Karpas-422 (cell line): ENCODE measurements at places on chromosomes 7 and 10. TPM values are rescaled to one million over a fixed set of nuclear protein-coding genes. Genes with fewer than 3 reads are reported as not detected.

DNA sequence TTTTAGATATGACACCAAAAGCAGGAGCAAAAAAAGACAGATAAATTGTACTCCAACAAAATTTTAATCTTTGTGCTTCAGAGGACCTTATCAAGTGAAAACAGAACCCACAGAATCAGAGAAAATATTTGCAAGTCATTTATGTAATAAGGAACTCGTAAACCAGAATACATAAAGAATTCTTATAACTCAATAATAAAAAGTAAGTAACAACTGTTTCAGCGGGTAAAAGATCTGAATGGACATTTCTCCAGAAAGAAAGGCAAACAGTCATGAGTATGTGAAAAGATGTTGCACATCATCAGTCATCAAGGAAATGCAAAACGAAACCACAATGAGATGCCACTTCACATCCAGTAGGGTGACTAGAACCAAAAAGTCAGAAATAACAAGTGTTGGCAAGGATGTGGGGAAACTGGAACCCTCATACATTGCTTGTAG lies 167.7 kb upstream of the KCTD7 start:
- H3K36me3 ChIP-seq: 0 out of 2 replicates have a peak, but pooled peaks cover 6% of the 10 kb centered on the region
- H3K4me1 ChIP-seq: peaks cover 20% of the 10 kb centered on the region
- H3K27ac ChIP-seq: no peak overlapping the region
- H3K4me3 ChIP-seq: no peak overlapping the region
- H3K27me3 ChIP-seq: no peaks in the 10 kb centered on the region
- DNase-seq: no peak

GRCh38 chr10:103659674-103660363 lies 166.3 kb downstream of the NEURL1 start:
- H3K36me3 ChIP-seq: no peaks in the 10 kb centered on the region
- no peak overlapping the region for H3K4me3 ChIP-seq
- no peak for DNase-seq

Gene GIMAP5
- total RNA-seq: not detected in 2 replicates

DNA sequence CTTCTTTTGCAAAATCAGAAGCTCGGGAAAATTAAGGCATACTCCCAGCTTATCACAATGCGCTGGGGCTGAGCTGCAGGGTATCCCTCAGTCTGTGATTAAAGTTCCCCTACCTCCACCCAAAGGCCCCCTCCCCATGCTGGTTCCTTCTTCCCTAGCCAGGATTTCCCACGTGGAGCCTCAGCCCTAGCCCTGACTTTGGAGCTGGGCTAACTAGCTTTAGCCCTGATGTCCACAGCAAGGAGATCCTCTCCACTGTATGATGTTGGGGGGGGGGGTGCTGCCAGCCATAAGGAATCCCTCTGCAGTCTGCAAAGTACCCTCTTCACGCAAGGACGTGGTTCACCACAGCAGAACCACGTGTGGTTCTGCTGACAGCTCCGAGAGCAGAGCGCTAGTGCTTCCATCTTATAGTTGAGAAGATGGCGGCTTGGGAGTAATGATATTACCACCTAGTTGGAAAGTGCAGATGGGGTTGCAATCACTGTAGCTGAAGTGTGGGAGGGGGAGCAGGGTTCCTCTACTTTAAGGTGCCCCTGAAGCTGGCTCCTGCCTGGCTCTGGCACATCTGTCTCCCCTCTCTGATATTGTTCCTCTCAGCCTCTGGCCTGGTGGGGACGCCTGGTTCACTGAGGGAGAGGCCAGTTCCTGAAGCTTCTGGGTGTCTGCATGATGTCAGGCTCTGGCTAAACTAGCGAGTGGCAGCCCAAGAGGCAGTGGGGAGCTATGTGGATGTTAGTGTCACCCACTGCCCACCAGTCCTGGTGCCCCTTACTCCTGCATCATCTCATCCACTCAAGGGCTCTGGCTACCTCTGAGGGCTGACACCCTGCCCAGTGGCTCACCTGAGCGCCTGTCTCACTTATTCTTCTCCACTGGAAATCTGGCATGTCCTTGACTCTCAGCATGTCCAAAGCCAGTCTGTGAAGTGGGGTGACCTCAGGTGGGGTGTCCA lies 270.7 kb downstream of the RPS24 start:
- H3K36me3 ChIP-seq: no peaks in the 10 kb centered on the region
- H3K27ac ChIP-seq: no peak overlapping the region
- no peak for DNase-seq

Gene CYP26C1
- total RNA-seq: 0.14 and 0.30 TPM in 2 replicates

Gene DNTT
- total RNA-seq: not detected in 2 replicates

- H3K4me1 ChIP-seq: no peaks in the 10 kb centered on the region
- H3K36me3 ChIP-seq: no peaks in the 10 kb centered on the region
- H3K4me3 ChIP-seq: no peak overlapping the region
- no peaks in the 10 kb centered on the region for H3K27me3 ChIP-seq
- DNase-seq: no peak
Measured at GRCh38 chr7:45196374-45196773, 38.8 kb downstream of the RAMP3 start.

DNA sequence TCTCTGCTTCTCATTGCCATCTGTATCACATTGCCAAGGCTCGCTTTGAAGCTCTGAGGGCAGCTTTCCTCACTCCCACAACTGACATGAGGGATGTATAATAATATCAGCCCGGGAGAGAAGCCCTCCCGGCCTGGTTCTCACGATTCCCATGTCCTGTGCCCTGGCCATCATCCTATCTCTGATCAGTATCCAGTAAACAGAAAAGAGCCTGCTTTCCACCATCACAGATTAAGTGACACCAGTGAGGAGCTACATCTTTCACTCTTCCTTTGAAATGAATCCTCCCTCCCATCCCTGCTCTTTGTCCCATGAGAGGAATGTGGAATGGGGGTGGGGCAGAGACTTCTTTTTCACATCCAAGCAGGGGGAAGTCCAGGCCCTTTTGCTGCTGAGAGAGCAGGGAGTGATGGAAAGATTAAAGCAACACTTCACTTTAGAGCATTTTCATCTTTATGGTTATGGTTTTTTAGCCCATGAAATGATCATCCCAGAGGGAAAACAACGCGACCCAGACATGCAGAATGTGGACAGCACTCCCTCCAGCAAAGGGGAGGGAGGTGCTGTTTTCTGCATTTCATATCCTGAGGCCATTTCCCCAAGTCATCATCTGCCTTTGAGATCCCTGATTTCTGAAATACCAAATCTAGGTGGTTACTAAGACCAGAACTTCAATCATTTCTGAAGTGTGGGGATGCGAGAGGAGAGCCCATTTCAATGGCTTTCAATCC lies 84.6 kb upstream of the LYZL1 start:
- no peaks in the 10 kb centered on the region for H3K36me3 ChIP-seq
- DNase-seq: no peak
- H3K27me3 ChIP-seq: no peaks in the 10 kb centered on the region

DNA sequence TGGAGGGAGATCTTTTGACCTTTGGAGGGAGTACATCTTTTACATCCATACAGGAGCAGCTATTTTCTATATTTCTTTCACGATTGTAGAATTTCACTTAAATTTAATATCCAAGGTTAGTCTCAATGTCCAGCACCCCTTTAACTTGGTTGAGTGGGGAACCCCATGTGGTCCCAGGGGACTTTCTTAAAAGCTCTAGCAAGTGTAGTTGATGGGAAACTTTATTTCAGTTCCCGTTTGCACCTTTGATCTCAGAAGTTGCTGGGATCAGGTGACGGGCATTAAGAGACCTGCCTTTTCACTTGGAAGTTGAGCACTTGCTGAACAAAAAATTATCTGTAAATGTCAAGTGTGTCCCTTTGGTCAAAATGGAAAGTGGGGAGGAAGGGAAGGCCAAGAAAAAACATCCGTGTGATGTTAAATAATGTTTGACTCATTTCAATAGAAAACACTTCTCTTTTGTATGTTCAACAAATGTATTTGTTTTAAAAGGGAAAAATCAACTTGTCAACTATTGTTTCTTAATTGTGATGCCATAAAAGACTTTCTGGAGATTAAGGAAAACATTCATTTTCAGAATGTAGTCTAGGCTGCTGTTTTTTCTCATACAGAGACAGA lies 370.1 kb upstream of the GALNT17 start:
- H3K27ac ChIP-seq: no peak overlapping the region
- H3K4me3 ChIP-seq: no peak overlapping the region
- DNase-seq: no peak
